Left lung (tissue), 14 donors: ENCODE measurements at places on chromosomes 16 and 17. TPM values are rescaled to one million over a fixed set of nuclear protein-coding genes. Genes with fewer than 3 reads are reported as not detected.

DNA sequence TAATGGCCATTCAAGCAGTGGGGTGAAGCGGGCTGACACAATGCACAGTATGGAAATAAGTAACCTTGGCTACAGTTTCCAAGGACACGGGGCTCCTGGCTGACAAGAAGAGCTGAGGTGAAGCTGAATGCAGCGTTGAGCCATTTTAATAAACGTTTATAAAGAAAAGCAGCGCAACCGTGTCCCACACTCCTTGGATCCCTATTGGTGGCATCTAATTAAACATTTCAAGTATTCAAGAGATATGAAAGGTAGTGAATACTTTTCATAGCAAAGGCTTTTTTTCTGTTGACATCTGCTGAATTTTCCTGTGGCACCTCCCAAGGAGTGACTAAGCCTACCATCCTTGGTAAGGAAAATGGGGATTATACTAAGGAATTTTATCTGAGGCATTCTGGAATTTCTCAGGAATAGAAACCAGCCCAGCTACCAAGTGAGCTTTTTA lies 26.5 kb downstream of the DUSP14 start:
- no peak for DNase-seq

DNA sequence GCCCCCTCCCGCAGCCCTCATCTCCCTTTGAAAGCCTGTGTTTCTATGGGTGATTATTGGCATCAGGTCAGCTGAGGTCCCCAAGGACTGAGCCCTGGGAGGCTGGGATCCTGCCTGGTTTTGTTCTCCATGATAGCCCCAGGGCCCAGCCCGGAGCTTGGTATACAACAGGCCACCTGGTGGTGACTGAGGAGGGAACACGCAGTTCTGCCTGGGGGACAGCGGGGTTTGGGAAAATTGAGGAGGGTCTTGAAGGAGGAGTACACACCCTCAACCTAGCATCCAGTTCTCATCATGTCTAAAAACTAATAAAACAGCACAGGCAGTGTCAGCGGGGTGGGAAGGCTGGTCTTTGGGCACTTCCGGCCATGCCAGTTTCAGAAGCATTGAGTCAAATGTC lies 335.1 kb downstream of the CPPED1 start:
- no peak for DNase-seq

GRCh38 chr17:81298991-81299738 lies 4.1 kb upstream of the SLC38A10 start:
- DNase-seq = no peak

- no peak for DNase-seq
These were observed 24.1 kb downstream of the SLC7A5 start for GRCh38 chr16:87845213-87845612.

DNA sequence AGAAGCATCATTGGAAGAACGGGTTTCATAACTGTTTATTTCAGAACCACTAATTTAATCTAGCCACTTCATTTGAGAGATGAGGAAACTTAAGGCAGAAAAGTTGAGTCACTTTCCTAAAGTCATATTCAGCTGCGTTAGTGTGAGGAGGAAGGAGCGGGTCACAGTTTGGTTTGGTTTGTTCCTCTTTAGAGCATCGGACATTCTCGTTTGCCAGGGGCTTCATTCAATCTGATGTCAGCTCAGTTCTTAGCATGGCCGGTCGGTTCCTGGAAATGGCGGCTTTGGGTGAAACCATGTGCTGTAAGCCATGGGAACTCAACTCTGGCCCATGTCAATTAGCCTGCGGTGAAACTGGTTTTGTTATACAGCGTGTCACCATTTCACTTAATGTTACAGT lies 186.5 kb downstream of the LGALS9B start:
- DNase-seq = no peak

DNA sequence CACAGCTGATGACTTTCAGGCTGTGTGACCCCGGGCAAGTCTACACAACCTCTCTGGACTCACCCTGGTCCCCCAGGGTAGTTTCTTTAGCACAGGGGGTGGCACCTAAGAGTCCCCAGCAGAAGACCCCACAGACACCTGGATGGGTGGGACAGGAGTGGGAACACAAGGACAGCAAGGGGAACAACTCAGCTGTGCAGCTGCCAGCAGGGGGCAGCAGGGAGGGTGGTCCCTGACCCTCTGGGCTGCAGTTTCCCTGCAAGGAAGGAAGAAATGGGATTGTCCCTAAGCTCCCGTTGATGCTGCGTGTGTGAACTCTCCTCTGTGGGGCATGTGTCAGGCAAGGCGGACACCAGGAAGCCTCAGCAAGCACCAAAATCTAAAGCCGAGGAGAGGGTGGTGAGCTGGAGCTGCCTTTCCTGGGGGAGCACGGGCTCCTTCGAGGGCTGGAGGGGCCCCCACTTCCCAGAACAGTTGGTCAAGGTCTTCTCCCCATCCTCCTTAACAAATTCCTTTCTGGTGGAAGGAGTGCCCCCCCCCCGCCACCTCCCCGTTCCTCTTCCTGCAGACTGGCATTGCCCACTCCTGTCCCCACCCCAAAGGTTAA lies 24.1 kb upstream of the CDH5 start:
- no peak for DNase-seq

DNA sequence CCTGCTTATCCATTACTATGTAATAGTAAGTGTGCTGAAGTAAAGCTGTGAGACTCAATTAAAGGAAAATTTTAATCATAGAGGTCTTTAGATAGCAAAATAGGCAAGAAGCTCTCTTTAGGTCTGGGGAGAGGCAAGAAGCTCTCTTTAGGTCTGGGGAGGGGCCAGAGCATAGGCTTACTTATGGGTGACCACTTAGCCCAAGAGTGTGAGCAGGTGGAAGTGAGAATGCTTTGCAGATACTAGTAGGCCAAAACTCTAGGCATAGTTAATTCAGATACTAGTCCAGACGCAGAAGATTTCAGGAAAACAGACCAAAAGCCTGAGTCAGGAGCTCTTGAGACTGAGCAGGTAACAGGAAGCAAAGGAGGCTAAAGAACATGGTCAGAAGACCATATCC lies 49.6 kb downstream of the GLG1 start:
- no peak for DNase-seq

DNA sequence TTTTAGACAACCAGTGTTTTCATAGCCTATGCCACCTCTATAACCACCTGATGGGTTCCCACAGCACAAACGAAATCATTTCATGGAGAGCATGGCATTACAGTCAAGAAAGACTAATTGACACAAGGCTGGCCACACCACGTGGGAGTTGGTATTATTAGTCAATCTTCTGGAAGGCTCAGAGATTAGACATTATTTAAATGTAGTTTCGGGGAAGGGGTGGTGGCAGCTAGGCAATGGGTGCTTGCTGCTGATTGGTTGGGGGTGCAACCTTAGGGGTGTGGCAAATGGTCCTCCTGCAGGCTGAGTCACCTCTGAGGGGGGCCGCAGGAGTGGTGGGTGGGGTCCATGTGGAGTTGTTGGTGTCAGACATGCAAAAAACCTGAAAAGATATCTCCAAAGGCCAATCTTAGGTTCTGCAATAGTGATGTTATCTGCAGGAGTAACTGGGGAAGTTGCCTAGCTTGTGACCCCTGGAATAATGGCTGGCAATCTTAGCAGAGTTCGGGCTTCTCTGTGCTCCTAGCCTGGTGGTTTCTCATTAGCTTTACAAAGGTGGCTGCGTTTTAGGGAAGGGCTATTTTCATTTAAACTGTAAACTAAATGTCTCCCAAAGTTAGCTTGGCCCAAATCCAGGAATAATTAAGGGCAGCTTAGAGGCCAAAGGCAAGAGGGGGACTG lies 4.6 kb downstream of the TEN1 start:
- DNase-seq = no peak

- DNase-seq = no peak
These were observed 191.9 kb upstream of the MPHOSPH6 start for GRCh38 chr16:82361885-82362284.

DNA sequence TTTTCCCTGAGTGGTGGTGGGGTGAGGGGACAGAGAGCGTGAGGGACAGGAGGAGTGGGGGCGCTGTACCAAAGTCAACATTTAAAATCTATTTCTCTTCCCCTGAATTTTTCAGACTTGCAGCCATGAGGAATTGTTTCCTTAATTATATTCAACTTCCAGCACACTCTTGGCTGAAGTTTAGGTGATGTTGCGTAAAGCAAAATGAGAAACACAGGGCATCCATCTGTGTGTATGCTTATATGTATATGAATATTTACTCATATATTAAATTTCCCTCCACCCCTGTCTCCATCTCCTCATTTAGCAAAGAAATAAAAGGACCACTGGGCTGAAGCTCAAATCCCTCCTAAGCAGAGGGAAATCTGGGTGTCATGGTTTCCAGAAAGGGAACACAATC lies 218.1 kb downstream of the XYLT1 start:
- peak; percentile 30 for DNase-seq

DNA sequence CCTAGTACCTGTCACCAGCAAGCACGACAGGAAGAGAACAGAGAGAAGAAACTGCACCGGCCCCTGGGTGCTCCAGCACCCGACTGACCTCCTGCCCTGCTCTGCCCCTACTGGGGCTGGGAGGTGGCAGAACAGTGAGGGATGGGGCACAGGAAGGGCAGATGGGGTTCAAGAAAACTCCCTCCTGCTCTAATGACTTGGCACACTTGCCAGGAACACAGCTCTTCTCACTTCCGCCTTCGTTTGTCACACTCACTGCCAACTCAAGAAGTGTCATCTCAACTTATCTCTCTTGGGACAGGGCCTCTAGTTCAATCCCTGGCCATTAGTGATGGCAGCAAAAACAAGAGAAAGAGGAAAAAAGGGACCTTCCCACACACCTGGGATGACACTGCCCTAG lies 42.7 kb upstream of the ICAM2 start:
- no peak for DNase-seq

DNA sequence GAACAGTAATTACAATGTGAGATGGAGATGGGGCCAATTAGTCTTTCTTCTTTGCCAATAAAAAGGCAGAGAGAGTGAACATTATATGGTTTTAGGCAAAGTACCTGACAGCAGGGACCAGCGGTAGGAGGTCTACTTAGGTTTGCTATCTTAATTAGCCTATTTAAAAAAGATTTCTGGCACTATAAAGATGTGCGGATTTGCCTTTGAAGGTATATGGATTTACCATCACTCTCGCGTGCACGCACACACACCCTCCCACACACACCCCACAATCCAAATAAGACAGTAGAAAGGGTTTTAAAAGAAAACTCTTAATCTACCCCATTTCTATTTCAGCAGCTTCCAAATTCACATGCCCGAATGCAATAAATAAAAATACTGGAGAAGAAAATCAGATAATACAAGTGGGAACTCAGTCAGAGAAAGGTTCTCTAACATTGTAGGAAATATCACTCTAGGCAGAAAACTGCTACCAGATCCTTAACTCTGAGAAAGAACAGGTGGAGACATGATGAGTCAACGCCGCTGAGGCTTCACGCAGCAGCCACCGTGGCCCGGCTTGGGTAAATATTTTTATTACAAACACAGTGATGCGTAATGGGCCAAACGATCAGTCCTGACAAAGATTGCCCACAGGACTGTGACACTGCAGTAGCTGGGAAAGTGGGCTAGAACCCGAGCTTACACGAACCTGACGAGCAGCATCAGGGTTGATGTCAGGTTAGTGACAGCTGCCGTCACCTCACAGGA lies 66.6 kb upstream of the AXIN2 start:
- DNase-seq = no peak

DNA sequence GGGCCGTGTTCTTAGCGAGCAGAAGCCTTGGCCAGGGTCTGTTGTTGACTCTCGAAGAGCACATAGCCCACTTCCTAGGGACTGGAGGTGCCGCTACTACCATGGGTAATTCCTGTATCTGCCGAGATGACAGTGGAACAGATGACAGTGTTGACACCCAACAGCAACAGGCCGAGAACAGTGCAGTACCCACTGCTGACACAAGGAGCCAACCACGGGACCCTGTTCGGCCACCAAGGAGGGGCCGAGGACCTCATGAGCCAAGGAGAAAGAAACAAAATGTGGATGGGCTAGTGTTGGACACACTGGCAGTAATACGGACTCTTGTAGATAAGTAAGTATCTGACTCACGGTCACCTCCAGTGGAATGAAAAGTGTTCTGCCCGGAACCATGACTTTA lies 18.5 kb downstream of the RSPRY1 start:
- no peak for DNase-seq

- DNase-seq = no peak
These were observed 7.4 kb downstream of the NTHL1 start for GRCh38 chr16:2040041-2040786.

DNA sequence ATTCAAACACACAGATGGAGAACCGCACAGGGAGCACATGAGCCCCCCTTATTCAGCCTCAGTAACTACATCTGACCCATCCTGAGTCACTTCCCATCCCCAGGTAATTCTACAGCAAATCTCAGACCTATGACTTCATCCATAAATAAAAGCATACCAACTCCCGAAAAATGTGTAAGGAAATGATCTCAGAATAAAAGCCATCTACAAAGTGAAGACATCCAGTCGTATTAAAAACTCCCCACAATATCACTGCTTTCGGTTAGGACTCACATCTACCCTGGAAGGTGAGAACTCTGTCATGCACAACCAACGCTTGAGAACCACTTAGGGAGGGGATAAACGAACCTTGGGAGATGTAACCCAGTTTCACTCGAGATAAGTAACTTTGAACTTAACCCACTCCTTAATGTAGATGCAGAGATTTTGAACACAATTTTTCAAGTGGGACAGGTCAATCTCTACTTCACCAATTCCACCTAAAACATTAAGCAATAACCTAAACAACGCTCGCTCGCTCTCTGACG lies 1.3 kb downstream of the USP36 start:
- no peak for DNase-seq

- DNase-seq = no peak
These were observed 75.8 kb downstream of the WSCD1 start for GRCh38 chr17:6145946-6146345.

DNA sequence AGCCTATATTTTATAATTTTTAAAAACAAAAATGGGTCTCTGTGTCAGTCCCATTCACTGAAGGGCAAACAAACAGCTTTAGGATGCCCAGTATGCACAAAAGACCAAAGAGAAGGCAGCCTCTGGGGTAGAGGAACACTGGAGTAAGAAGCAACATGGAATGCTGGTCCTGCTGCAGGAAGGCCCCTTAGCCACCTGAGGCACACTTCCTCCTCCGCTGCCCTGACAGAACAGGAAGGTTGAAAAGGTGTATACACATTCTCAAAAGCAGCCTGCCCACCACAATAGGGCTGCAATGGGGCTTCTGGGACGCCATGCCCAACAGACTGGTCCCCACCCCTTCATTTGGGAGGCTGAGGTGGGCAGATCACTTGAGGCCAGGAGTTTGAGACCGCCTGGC lies 19.5 kb downstream of the TOM1L2 start:
- DNase-seq = no peak

GRCh38 chr17:65947831-65948230 lies 244.1 kb downstream of the CEP112 start:
- no peak for DNase-seq

SRR gene
- total RNA-seq = 11.8 TPM

TSNAXIP1 gene
- total RNA-seq = 0.52 TPM

RHBDL3 gene
- total RNA-seq = 0.26 TPM

PPP1R1B gene
- 10.6 TPM for total RNA-seq

ZG16B gene
- total RNA-seq = 0.61 TPM

RPRML gene
- total RNA-seq = not detected

ZFP90 gene
- total RNA-seq = 23.3 TPM

KCNJ16 gene
- total RNA-seq = 0.38 TPM
